Stimulated activated CD8-positive, alpha-beta memory T cell treated with anti-CD3 and anti-CD28 coated beads, Interleukin-4, amount 100 ng/mL, for 4 hours (primary cell): ENCODE measurements at places on chromosomes 16 and 17.

DNA sequence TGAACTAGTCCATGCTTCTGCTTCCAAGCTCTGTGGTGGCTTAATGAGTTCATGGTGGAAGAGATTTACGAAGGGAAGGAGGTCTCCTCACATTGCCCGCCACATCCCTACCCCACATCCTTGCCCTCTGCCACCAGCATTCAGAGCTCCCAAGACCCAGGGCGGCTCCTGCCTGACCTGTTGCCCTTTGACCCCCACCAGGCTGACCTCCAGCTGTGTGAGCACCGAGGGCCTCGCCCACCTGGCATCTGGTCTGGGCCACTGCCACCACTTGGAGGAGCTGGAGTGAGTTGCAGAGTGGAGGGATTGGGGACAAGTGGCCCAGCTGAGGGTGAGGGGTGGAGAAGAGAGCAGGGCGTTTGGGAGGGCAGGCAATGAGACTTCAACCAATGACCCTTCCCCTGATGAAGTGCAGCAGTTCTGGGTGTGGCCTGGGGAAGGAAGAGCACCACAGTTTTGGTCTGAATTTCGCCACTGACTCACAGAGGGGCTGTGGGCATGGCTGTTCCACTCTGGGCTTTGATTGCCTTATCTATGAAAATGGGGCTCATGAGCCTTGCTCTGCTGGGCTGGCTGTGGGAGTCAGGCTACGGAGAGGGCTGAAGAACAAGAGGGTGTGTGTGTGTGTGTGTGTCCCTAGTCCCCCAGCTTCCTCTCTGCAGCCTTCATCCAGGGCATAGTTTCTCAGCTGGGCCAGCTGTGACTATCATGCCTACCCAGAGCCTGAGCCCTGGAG is 22.6 kb upstream of the CPNE2 start:
- DNase-seq, result no peak

DNA sequence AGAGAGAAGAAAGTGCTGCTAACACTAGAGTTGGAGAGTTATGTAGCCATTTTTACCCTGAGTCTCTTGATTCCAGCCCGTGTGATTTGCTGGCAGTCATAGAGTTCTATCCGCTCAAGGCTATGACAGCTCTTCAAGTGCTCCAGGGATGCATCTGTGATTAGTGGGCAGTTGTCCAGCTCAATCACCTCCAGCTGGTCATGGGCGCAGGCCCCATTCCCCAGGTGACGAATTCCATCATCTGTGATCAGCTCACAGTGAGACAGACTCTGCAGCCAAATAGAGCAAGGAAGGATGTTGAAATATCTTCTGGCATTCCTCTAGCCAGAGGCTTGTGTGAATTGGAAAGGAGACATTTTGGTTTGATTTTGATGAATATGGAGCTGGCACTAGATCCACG is 38.4 kb upstream of the STAC2 start:
- no peak for DNase-seq

DNA sequence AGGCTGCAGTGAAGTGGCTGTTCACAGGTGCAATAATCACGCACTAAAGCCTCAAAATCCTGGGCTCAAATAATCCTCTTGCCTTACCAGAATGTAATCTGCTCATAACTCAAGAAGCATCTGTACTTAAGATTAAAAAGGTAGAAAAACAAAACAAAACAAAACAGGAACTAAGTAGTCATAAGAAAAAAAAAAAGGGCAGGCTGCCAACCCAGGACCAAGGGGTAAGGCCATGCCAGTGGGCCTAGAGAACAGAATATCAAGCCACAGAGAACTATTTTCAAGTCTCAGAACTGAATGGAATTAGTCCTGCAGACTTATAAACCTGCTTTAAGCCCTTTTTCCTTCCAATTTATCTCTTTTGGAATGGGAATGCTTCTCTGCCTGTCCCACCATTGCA is 64.8 kb upstream of the TBC1D3K start:
- no peak for DNase-seq

- DNase-seq, result no peak
Observed at GRCh38 chr17:48215583-48216139, 108.1 kb downstream of the SNX11 start.

DNA sequence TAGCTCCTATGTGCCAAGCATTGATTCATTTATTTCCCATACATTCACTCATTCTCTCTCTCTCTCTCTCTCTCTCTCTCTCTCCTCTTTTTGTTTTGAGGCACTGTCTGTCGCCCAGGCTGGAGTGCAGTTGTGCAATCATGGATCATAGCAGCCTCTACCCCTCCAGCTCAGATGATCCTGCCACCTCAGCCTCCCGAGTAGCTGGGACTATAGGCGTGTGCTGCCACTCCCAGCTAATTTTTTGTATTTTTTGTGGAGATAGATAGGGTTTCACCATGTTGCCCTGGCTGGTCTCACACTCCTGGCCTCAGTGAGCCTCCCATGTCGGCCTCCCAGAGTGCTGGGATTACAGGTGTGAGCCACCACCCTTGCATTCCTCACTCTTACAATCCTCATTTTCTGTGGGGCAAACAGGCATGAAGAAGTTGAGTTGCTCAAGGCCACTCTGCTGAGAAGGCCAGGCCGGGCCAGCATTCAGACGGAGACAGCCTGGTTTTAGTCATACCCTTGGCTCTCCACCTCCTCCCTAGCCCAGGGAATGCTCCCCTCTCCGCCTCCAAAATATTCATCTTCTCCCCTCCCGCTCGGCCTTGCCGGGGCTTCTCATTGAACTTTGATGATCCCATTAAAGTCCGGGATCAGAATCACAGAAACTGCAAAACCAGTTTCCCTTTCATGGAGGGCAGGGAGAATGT is 765 bp upstream of the PRM2 start:
- no peak for DNase-seq

GRCh38 chr17:80890196-80890920 is 101.3 kb upstream of the CHMP6 start:
- no peak for DNase-seq

DNA sequence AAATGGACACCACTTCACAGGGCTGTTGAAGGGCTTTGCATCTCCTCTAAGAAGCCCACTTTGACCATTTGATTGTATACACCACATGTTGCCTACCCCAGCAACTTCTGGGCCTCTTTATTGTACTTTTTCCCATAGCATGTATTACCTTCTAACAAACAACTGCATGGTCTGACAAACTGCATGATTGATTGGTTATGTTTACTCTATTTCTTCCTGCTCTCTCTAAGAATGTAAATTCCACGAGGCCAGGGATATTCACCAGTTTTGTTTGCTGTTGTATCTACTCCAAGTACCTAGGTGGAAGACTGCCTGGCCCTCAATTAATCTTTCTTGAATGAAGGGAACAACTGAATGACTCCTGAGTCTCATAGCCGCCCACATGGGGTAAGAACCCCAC is 22.2 kb upstream of the BBS2 start:
- no peak for DNase-seq

DNA sequence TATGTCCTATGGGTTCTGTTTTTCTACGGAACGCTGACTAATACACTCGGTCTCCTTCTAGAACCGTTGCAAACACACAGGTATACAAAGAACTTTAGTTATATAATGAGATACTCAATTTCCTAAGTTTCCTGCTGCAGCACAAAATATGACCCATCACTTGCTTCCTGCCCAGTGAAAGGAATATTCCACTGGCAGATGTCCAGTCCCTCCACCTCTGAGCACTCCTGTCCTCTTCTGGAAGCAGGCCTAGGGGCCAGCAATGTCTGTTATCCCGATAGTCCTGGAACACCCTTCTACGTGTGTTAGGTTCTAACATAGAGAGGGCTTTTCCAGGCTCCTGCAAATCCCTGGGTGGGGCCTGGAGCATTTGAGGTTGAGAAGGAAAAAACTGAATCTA is 32.7 kb downstream of the ADAMTS18 start:
- no peak for DNase-seq

GRCh38 chr16:59336136-59336695 is 602.1 kb upstream of the GOT2 start:
- no peak for DNase-seq

GRCh38 chr17:74877592-74878548 is 5.1 kb upstream of the FDXR start:
- no peak for DNase-seq

GRCh38 chr16:46482895-46483294 is 138.3 kb downstream of the SHCBP1 start:
- DNase-seq, result no peak

DNA sequence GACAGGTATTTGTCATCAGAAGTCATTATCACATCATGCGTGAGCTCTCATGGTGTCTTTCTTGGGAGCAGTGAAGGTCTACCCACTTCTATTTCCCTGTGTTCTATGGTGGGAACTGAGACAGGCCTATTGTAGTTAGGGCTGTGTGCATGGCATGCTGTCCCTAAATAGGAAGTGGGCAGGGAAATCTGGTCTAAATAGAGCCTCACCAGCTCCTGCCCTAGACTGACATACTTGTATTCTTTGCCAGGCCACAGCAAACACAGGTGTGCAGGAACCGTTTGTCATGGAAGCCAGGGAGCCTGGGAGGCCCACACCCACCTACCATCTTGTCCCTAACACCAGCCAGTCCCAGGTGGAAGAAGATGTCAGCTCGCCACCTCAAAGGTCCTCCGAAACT is 10.1 kb downstream of the SLC7A6 start:
- DNase-seq, result no peak
